ENCODE measurements at places on chromosomes 16 and 17. TPM values are rescaled to one million over a fixed set of nuclear protein-coding genes. Genes with fewer than 3 reads are reported as not detected.

DNA sequence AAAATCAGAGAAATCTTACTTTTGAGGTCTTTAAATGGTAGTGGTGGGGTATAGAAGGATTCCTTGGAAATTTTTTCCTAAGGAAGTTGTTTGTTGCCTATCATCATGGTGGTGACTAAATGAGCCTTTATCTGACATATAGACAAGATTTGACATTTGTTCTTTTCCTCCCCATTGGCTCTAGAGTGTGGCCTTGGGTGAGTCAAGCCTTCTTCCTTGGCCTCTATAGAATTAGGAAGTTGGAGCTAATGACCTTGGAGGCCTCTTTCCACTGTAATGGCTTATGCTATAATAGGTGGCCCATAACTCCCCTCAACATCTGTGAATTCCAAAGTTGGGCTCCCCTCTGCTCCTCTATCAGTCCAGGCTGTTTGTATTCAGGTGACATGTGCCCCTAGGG is 79.1 kb upstream of the HNF1B start:
- DNase-seq: no peak

DNA sequence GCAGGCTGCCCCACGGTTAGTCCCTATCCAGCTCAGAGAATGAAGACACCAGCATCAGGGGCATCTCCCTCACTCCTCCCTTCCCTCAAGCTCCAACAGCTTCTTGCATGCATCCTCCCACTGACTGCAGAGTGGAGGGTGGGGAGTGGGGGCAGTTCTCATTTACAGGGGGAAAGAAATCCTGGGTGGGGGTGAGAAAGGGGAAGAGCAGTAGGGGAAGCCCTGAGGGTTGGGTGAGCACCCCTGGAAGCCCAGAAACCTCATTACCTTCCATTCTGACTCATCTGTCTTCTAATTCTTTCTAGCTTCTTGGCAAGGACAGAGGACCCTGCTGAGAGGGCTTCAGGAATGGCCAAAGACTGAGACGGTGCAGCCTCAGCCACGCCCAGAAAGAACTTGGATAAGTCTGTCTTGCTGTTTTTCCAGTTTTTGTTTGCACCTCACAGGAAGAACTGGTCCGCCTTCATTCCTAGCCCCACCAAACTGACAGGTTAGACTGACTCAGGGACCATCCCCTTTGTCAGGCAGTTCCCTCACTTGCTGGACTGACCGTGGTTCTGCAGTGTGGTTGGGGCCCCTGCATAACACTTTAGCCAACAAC is 52.5 kb upstream of the WSB1 start:
- no peak for DNase-seq

DNA sequence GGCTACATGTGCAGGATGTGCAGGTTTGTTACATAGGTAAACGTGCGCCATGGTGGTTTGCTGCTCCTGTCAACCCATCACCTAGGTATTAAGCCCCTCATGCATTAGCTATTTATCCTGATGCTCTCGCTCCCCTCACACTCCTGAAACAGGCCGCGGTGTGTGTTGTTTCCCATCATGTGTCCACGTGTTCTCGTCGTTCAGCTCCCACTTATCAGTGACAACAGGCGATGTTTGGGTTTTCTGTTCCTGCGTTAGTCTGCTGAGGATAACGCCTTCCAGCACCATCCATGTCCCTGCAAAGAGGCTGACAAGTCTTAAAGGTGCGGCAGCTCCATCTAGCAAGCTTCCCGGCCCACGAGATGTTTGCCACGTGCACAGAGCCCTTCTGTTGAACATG is 175.1 kb downstream of the FOXL1 start:
- no peak for DNase-seq

DNA sequence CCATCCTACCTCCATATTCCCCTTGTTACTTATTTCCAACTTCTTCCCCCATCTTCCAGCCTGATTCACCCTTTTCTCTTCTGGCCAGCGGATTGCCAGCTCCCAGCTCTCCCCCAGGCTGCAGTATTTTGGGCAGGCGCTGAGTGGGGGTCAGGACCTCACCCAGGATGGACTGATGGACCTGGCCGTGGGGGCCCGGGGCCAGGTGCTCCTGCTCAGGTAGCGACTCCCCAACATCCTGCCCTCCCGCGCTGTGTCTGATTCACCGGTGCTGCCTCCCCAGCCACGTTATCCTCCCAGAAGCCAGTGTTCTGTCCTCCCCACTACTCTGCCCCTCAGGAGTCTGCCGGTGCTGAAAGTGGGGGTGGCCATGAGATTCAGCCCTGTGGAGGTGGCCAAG is 15.4 kb downstream of the COX6A2 start:
- DNase-seq: no peak

- no peak for DNase-seq
These were observed 18.8 kb downstream of the SCGB1C2 start for GRCh38 chr17:156094-156621.

DNA sequence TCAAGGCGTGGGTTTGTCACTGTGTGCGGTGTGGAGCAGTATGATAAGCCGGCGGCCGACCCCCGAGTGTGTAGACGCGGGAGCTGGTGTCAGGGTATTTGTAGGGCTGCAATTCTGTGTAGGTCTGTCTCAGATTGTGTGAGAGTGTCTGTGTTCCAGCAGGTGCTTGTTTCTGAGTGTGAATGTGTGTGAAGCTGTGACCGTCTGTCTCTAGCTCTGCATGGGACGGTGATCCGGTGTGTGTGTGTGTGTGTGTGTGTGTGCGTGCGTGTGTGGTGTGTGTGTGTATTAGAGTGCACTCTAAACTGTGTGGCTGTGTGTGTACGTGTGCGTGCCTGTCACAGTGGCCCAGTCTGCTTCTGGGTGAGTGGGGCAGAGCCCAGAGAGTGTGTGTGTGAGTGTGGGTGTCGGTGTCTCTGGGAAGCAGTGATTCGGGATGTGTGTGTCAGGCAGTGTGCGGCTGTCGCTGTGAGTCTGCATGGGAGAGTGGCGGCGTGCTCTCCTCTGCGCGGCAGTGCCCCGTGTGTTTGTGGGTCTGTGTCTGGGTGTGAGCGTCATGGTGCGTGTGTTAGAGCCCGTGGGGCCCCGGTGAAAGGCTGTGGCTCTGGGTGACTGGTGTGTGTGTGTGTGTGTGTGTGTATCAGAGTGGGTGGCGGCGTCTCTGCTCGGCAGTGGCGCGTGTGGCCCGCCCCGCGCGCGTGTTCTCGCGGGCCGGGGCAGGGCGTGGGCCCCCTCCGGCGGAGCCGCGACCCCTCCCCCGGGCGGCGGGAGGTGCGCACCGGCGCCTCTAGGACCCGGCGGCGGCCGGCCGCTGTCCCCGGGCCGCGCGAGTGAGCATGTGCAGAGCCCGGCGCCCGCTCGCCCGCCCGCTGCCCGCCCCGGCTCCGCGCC is at the start of gene WSCD1:
TSS of gene WSCD1 (plus strand) at position 841 of the 891 bp plus-strand sequence. CDS start 10,280 bp downstream, outside the sequence.
- no peak for DNase-seq

GRCh38 chr16:87278191-87279093 is 38.8 kb downstream of the C16orf95 start:
- peak; percentile 71 for DNase-seq

- DNase-seq: no peak
These were observed 395.0 kb downstream of the SNX29 start for GRCh38 chr16:12371497-12371896.

The ABCA9 gene
- 11.2 TPM for polyA plus RNA-seq

The MPP3 gene
- polyA plus RNA-seq: 11.1 TPM

The IGF2BP1 gene
- 26.1 TPM for polyA plus RNA-seq

The KRTAP4-16 gene
- not detected for polyA plus RNA-seq

The CIBAR2 gene
- polyA plus RNA-seq: 5.4 TPM

All from right lung (tissue), 10 donors.